Spleen (tissue), 13 donors: ENCODE measurements at places on chromosomes 6 and 20. TPM values are rescaled to one million over a fixed set of nuclear protein-coding genes. Genes with fewer than 3 reads are reported as not detected.
A peak's percentile ranks its signal among the peaks of the same experiment; 100 is the strongest.

The MROH8 gene
- 1.0 TPM for polyA plus RNA-seq

The LMBRD1 gene
- 28.9 TPM for polyA plus RNA-seq

The IGF2R gene
- polyA plus RNA-seq = 13.2 TPM

The NKX2-2 gene
- not detected for polyA plus RNA-seq

The CST2 gene
- polyA plus RNA-seq = 0.16 TPM

The CST4 gene
- polyA plus RNA-seq = not detected

The HLA-DPA1 gene
- polyA plus RNA-seq = 346 TPM

The BTN1A1 gene
- 0.58 TPM for polyA plus RNA-seq

DNA sequence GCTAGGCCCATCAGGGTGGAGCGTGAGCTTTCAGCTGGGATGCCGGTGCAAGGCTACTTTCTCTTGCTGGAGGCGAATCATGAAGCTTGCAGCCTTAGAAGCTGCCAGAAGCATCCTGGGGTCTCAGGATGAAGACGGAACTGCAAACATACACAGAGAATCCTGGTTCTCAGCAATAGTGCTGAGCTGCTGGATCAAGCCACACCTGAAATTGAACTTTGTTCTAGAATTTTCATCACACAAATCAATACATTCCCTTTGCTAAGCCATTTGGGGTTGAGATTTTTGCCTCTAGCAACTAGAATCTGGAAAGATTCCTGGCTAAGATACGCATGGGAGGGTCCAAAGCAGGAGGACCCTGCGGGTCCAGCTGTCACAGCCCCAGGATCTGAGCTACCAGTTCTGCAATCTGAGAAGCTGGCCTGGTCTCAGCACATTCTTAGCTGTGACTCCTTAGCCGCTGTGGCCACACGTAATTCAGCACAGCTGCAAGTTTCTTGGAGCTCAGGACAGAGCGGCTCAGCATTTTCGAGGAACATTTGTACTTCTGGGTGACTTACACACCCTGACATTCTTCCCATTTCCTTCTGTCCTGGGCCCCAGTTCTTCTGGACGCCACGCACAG is 6.6 kb upstream of the ARFGAP1 start:
- no peaks in the 10 kb centered on the region for H3K36me3 ChIP-seq
- DNase-seq = no peak
- H3K27ac ChIP-seq = no peak overlapping the region
- H3K27me3 ChIP-seq = no peaks in the 10 kb centered on the region
- H3K4me1 ChIP-seq = peaks cover 3% of the 10 kb centered on the region

DNA sequence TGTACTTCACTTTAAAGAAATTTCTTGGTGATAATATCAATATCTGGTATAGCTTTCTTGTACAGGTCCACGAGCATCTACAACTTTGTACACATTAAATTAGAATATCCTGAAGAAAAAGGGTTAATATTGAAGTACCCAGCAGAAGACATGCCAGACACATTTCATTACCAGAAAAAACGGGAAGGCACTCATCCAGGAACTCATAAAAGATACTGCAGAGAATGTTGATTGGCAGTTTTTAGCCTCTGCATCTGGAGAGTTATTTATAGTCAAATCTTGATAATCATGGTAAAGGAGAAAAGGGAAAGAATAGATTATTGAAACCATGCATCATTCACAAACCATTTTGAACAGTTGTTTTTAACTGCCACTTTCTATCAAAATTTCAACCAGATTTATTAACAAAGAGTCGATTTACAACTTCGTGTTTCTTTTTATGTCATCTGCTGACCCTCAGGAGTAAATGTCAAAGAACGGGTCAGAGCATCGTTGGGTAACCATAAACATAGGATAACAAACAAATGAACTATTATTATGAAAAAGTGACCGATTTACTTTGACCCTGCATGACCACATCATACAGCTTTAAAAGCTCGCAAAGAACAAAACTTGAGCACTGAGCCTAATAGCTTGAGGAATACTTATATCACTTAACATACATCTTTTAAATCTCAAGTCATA is 229.2 kb upstream of the SGK1 start:
- H3K27ac ChIP-seq = no peak overlapping the region
- no peak overlapping the region for H3K4me3 ChIP-seq
- no peak for DNase-seq

GRCh38 chr6:145063091-145063490 is 672.2 kb downstream of the EPM2A start:
- no peak overlapping the region for H3K27ac ChIP-seq
- no peaks in the 10 kb centered on the region for H3K36me3 ChIP-seq
- no peak overlapping the region for H3K4me3 ChIP-seq
- DNase-seq = no peak
- H3K4me1 ChIP-seq = no peaks in the 10 kb centered on the region

GRCh38 chr20:6780433-6781190 is 13.1 kb downstream of the BMP2 start:
- H3K4me1 ChIP-seq = no peaks in the 10 kb centered on the region
- H3K36me3 ChIP-seq = peaks cover 3% of the 10 kb centered on the region
- H3K4me3 ChIP-seq = no peak overlapping the region
- no peaks in the 10 kb centered on the region for H3K27me3 ChIP-seq
- no peak overlapping the region for H3K27ac ChIP-seq

- H3K36me3 ChIP-seq = peaks cover 5% of the 10 kb centered on the region
- no peak overlapping the region for H3K27ac ChIP-seq
- H3K4me1 ChIP-seq = no peaks in the 10 kb centered on the region
- no peaks in the 10 kb centered on the region for H3K27me3 ChIP-seq
- DNase-seq = no peak
Measured at GRCh38 chr6:70863343-70863742, 93.5 kb downstream of the B3GAT2 start.

- no peak for DNase-seq
- no peaks in the 10 kb centered on the region for H3K27me3 ChIP-seq
- no peak overlapping the region for H3K4me3 ChIP-seq
- H3K36me3 ChIP-seq = no peaks in the 10 kb centered on the region
Measured at GRCh38 chr6:2141644-2142290, 103.6 kb downstream of the GMDS start.

DNA sequence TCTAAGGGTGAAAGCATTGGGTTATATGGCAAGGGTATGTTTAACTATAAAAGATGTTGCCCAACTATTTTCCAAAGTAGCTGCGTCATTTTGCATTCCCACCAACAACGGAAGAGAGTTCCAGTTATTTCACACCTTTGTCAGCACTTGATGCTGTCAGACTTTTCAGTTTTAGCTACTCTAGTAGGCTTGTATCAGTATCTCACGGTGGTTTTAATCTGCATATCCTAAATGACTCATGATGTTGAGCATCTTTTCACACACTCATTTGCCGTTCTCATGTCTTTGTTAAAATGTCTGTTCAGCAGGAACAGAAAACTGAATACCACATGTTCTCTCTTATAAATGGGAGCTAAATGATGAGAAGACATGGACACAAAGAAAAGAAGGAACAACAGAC is 122.3 kb downstream of the RNASET2 start:
- no peaks in the 10 kb centered on the region for H3K36me3 ChIP-seq
- peaks cover 17% of the 10 kb centered on the region for H3K4me1 ChIP-seq
- H3K27ac ChIP-seq = no peak overlapping the region
- no peaks in the 10 kb centered on the region for H3K27me3 ChIP-seq

- H3K36me3 ChIP-seq = no peaks in the 10 kb centered on the region
- no peaks in the 10 kb centered on the region for H3K4me1 ChIP-seq
- DNase-seq = no peak
Measured at GRCh38 chr6:118685823-118686449, 34.5 kb upstream of the CEP85L start.

DNA sequence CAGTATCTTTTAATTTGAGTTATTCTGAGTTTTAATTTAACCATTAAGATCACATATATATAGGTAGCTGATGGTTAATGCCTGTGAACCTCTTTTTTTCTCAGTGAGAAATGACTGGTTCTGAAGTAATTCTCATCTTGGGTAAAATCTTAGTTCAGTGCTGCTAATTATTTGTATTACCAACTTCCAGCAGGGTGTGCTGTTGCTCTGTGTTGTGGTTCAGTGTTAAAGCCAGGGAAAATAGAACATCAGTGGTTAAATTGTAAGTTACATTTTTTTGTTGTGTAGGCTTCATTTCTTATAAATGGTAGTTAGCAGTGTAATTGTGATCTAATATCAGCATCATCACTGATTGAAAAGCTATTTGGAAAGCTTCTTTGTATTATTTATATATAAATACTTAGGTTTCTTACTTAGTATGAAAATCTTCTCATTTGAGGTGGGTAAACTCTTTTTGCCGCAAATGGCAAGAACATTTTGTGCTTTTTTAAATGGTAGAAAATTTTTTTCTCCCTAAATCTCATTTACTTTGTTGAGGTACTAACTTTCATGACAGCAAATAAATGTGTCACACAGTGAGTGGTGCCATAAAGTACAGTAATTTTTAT is 43.7 kb downstream of the CDC5L start:
- H3K27me3 ChIP-seq = no peaks in the 10 kb centered on the region
- no peak for DNase-seq
- H3K27ac ChIP-seq = no peak overlapping the region
- peaks cover 39% of the 10 kb centered on the region for H3K36me3 ChIP-seq

DNA sequence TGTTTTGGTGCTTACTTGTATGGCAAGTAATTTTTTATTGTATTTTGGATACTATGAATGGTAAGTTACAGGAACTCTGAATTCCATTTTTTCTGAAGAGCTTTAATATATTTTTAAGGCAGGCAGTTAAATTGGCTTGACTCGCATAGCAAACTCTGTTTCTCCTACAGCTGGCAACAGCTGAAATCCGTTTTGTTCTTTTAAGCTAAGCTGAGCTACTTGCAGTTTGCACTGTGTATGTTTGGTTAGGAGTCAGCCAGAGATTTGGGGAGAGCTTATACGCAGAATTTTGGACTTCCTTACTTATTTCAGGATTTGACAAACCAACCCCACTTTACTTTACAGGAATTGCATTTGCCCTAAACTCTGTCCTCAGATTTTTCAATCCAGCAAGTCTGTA is 179.1 kb downstream of the COL19A1 start:
- no peak for DNase-seq
- no peak overlapping the region for H3K27ac ChIP-seq
- H3K36me3 ChIP-seq = no peaks in the 10 kb centered on the region
- no peaks in the 10 kb centered on the region for H3K27me3 ChIP-seq
- no peak overlapping the region for H3K4me3 ChIP-seq

DNA sequence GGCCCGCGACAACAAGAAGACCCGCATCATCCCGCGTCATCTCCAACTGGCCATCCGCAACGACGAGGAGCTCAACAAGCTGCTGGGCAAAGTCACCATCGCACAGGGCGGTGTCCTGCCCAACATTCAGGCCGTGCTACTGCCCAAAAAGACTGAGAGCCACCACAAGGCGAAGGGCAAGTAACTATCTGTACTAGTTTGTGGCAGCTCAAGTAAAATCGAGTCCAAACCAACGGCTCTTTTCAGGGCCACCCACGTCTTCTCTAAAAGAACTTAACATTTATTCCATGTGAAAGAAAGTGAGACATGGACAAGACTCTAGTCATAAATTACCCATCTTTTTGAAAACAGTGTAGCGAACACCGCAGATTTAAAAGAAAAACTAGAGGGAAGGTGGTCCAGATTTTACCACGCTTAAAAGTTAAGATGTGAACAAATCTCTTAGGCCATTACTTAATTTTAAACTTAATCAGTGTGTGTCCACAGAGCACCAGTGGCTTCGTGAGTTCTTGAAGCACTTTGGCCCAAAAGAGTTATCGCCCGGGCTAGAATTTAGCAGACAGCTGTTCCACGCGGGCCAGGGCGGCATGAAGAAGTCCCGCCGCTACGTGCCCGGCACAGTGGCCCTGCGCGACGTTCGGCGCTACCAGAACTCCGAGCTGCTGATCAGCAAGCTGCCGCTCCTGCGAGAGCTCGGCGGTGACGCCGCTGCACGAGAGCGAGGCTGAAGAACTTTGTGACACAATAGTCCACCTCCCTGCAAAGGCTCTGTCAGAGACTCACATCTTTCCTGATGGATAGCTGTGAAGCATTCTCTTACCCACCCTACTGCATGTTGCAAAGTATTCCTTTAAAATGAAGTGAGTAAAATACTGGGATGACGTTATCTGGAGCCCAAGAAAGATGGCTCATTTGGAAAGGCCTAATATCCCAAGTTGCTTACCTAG is 113.9 kb upstream of the PRSS16 start:
- peaks cover 55% of the 10 kb centered on the region for H3K4me1 ChIP-seq
- H3K27me3 ChIP-seq = no peaks in the 10 kb centered on the region
- peak overlapping the region; percentile 41 for H3K4me3 ChIP-seq
- H3K36me3 ChIP-seq = no peaks in the 10 kb centered on the region
- H3K27ac ChIP-seq = peak overlapping the region; percentile 95

GRCh38 chr6:114108119-114109002 is 137.4 kb upstream of the HDAC2 start:
- no peak overlapping the region for H3K27ac ChIP-seq
- no peaks in the 10 kb centered on the region for H3K36me3 ChIP-seq
- no peak for DNase-seq
- H3K27me3 ChIP-seq = no peaks in the 10 kb centered on the region
- H3K4me3 ChIP-seq = no peak overlapping the region
- no peaks in the 10 kb centered on the region for H3K4me1 ChIP-seq

GRCh38 chr6:145733810-145734209 is 1.5 kb downstream of the EPM2A start:
- DNase-seq = no peak
- no peaks in the 10 kb centered on the region for H3K27me3 ChIP-seq
- peaks cover 22% of the 10 kb centered on the region for H3K4me1 ChIP-seq
- no peaks in the 10 kb centered on the region for H3K36me3 ChIP-seq
- no peak overlapping the region for H3K4me3 ChIP-seq
- H3K27ac ChIP-seq = peak overlapping the region; percentile 97

DNA sequence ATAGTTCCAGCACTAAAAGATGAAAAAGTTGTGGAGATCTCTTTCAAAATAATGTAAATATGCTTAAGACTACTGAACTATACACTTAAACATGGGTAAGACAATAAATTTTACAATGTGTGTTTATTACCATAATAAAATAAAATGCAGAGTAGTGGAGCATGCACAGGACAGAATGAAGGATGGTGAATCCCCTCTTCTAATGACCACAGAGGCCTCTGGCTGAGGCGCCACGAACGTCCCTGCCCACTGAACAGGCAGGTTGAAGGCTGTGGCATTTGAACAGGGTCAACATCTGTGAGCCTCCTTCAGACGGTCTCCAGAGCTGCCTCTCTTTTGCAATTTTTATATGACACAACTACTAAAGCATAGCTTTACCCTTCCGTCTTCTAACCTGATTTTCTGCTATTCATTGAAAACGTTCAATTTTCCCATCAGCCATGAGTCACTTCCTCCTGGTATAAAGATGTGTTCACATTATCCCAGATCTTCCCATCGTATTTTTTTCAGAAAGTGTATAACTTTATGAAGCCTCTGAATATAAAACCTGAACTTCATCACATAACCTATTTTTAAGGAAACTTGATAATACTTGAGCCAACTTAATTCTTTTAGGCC is 37.8 kb downstream of the ADGRF4 start:
- H3K4me3 ChIP-seq = no peak overlapping the region
- H3K36me3 ChIP-seq = no peaks in the 10 kb centered on the region
- H3K4me1 ChIP-seq = no peaks in the 10 kb centered on the region
- no peaks in the 10 kb centered on the region for H3K27me3 ChIP-seq
